ENCODE measurements at places on chromosomes 16 and 17.
A peak's percentile ranks its signal among the peaks of the same experiment; 100 is the strongest.

DNA sequence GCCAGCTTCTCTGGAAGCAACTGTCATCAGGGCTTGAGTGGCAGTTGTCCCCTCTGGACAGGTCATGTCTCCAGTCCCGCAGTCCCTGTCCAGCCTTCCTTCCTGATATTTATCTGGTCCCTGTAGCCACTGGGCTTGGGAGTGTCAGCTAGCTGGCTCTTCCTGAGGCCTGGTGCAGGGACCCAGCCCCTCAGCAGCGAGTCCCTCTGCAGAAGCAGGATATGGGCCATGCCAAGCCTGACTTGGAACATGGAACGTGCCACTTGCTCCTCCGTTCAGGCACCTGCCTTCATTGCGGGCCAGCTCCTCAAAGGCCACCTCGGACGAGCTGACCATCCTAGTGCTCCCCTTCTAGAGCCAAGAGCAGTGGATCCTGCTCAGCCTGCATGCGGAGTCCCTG is 26.3 kb downstream of the DRC3 start:
- no peak for DNase-seq

DNA sequence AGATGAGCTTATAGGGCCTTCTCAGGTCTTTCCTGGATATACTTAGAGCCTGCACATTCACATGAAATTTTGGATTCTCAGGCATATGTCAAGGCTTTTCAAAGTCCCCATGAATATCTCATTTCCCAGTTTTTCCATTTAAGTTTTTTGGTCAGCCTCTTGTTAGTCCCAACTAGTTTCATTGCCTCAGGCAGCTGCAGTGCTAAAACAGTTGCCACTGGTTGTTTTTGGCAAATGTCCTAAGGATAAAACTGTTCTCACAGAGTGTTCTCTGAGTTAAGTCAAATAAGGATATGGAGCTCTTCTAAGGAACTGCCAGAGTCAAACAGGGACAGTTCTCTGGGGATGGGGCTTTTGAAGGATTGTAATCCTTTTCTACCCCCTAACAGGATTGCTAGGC is 39.9 kb upstream of the ABCC11 start:
- DNase-seq: no peak

- DNase-seq: no peak
These were observed 5.3 kb downstream of the HMOX2 start for GRCh38 chr16:4481526-4481925.

DNA sequence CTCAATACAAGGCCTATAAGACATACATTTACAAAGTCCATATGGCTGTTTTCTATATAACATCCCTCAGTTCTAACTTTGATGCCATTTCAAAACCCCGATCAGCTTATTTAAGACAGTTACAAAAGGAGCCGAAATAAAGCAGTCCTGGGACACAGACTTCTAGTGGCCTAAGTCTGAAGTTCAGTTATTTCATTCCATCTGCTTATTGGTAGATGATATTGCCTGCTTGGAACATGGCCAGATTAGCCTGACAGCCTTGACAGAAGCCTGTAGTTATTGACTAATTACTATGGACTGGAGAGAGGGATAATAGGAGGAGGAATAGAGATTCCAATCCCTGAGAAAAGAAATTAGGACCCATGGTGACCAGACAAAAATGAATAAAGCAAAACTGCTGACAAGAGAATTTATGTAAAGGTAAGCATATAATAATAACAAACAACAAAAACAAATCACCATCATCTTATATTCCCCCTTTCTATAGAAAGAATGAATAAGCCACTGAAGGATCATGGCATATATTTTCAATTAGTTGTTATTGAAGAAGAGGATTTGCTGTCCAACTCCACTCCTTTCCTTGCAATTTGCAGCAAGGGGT is 206.3 kb upstream of the TOM1L1 start:
- DNase-seq: no peak

DNA sequence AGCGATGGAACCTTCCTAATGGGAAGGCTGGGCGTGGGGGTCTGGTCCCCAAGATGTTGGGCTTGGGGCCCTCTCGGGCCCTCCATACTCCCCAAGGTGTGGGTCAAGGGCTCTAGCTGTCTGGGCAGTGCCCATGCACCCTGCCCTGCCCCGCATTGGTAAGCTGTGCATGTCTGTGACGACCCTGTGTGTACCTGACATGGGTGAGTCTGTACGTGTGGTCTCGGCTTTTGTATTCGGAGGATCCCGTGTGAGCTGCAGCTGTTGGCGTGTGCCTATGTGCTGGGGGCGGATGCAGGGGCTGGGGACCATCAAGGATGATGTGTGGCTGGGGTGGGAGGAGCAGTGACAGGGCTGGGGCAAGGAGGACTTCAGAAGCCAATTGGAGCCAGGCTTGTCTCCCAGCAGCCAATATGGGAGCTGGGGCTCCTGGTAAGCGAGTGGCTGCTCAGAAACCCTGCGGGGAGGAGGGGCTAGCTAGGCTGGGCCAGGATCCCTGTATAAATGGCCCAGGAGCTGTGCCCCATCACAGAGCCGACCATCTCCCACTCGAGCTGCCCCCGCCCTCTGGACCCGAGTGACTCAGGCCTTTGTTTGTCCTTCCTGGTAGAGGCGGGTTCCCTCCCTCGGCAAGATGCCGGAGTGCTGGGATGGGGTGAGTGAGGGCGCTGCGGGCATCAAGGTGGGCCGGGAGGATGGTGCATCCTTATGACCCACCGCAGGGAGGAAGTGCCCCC is at the start of gene NDRG4:
Gene NDRG4 (plus strand): TSS at position 529 of the 737 bp plus-strand sequence. CDS start 106 bp downstream, at position 635.
- no peak for DNase-seq

DNA sequence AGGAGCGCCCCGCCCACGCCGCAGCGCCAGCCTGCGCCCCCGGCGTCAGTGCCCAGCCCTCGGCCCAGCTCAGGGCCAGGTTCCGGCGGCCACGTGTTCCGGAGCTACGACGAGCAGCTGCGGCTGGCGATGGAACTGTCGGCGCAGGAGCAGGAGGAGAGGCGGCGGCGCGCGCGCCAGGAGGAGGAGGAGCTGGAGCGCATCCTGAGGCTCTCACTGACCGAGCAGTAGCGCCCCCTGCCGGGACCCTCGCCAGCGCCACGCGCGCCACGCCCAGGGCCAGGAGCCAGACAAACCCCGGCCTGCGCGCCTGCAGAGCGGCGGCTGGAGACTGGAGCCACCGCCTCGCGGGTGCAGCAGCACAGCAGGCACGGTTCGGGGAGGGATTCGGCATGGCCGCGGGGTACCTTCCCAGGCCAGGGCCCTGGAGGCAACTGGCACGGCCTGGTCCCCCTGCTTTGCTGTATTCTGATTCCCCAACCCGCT is 9.3 kb downstream of the CORO6 start:
- DNase-seq: peak; percentile 77

DNA sequence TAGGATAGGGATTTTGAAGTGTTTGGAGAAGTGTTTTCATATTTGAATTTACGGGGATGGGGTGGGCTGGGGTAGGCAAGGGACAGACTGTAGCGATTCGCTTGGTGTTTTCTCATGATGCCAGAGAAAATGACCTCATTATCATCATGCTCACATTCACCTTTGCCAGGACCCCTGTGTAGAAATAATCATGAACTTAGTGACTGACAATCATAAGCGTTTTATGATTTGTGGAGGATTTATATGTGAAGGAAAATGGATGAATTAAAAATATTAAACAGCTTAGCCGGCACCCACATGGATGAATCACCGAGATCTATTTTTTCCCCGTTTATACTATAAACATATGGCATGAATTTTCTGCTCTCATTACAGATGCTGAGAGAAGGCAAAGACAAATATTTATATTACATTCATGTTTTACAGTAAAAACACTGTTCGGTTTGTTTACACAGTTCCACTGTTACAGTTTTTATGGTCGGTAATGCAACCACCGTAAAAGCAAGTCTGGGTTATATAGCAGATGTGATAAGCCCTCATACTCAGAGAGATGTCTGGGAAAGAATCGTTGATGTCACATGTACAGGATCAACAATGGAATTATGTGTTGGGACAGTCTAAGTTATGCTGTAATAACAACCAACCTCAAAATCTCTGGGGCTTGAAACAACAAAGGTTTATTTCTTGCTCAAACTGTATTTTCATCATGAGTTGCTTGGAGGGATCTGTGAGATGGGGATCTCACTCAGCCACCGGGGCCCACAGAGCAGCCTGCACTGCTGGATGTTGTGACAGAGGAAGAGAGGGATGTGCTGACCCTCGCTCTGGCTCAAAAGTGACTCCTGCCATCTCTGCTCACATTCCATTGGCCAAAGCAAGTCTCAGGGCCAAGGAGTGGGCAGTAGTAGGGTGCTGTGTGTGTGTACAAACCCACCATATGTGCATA is 85.1 kb downstream of the WWOX start:
- DNase-seq: no peak

DNA sequence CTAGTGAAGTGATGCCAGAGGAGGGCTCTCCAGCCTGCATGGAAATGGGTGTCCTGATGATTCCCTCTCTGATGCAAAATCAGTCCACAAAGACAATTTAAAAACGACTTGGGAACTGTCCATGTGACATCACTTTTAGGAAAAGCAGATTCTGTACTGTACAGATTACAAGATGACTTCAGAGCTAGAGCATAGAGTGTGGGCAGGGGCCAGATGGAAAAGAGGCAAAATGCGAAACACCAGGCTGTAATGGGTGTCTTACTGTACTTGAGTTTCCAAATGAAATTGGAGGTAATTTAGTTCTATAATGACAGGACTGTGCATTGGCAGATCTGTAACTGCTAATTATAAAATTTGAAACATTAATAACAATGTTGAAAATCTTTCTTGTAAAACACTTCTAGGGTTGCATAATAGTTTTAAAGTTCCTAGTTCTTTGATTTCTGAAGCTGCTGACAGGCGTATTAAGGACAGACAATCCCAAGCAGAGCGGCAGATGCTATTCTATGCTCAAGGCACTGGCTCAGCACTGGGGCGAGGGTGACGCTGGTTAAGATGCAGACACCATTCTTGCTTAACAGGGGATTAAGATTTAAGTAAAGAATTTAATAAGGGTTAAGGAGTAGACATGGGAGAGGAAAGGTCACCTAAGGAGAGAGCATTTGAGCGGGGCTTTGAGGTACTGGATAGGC is 29.6 kb downstream of the OGFOD1 start:
- no peak for DNase-seq

GRCh38 chr16:878072-878784 is 77.7 kb upstream of the GNG13 start:
- DNase-seq: no peak

DNA sequence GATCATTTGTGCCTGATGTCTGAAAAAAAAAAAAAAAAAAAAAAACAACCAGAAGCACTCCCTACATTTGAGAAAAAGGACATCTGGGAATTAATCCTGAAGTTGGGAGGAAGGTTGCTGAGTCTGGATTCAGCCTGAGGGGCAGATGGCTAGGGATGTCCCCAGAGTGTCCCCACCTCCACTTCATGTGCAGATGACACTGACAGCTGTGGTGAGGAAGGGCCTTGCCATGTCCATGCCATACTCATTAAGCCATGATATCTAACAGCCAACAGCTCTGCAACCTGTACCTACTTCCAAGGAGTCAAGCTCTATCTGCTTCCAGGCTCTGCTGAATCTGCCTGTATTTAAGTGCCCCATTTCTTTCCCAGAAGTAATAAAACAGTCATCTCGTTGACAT is 356.0 kb downstream of the CA10 start:
- no peak for DNase-seq

DNA sequence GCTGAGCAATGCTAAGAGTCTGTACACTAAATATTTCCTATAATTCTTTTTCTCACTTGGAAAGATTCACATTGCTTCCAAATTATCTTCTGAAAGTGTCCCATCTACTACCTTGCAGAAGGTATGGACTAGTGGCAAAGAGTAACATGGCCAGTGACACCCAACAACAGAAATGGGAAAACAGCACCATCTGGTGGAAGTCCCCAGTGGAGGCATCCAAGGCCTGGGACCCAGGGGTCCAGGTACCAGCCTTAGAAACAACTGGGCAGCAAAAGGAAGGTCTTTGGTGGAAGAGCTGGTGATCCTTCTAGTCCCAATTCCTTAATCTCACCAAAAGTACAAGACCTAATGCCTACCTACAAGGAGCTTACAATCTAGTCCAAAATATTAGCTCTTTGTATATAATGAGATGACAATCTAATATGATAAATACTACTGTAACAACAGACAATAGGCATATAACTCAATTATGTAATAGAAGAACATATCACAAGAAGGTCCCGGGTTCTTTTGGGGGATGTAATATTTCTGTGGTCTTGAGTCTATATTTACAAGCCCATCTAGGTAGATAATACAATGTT is 55.3 kb downstream of the SKAP1 start:
- DNase-seq: no peak

DNA sequence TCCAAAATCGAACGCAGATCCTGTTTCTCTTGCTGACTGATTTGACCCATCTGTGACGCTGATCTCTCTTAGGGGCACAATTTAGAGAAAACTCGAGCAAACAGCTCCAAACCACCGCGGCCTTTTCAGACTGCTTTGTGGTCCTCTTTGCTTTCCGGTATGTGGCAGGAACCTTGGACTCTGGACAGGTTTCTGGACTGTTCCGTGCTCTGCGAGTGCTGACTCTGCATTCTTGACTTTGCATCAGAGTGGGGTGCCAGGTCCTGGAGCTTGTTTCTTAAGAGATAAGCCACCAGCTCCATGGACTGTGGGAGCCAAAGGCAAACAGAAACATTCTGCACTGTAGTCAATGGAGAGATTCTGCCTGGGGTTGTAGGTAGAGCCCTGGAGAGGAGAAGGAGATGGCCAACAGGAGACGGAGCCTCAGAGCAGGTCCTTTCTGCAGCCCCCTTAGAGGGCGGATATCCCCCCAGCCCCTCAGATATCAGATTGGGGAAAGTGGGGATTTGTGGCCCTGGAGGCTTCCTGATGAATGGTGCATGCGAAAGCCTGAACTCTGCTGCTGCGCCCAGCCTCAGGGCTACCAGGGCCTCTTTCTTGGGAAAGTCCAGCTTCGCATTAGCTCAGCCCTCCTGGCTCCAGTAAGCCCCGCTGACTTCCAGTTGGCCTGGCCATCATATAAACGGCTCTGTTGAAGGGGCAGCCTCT is 65.6 kb downstream of the WIPI1 start:
- DNase-seq: no peak

DNA sequence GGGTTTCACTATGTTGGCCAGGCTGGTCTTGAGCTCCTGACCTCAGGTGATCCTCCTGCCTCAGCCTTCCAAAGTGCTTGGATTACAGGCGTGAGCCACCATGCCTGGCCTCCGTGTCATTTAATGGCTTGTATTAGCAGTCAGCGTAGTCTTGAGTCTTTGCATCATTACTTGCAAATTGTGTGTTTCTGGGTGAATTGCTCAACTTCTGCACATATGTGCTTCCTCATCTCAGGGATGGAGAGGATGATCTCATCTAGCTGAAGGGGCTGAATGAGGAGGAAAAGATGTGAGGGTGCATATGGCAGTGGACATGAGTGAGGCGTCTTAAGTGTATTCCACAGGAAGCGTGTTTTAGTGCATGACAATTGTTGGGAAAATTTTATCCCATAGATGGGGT is 155.8 kb downstream of the SNX29 start:
- no peak for DNase-seq

DNA sequence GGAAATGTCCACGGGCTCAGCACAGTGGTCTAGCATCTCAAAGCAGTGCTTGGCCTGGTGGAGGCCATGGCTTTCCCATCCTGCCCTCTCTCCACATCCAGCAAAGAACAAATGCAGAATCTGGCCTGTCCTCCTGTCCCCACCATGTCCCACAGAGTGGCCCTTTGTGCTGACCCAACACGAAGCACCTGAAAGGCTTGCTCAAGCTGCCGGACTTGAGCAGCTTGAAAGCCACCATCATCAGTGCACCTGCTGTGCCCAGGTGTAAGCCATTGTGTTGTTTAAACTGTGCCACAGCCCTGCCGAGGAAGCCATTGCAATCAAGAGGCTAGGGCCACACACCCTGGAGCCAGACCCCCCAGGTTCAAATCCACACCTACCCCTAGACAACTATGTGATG is 115.5 kb downstream of the SOCS1 start:
- DNase-seq: no peak

GRCh38 chr16:79047337-79047736 is 553.2 kb downstream of the MAF start:
- no peak for DNase-seq

GRCh38 chr17:21279582-21279981 is 4.9 kb upstream of the MAP2K3 start:
- no peak for DNase-seq
